Fibroblast of villous mesenchyme (primary cell): ENCODE measurements at places on chromosomes 2 and 18. TPM values are rescaled to one million over a fixed set of nuclear protein-coding genes. Genes with fewer than 3 reads are reported as not detected.
A peak's percentile ranks its signal among the peaks of the same experiment; 100 is the strongest.

DNA sequence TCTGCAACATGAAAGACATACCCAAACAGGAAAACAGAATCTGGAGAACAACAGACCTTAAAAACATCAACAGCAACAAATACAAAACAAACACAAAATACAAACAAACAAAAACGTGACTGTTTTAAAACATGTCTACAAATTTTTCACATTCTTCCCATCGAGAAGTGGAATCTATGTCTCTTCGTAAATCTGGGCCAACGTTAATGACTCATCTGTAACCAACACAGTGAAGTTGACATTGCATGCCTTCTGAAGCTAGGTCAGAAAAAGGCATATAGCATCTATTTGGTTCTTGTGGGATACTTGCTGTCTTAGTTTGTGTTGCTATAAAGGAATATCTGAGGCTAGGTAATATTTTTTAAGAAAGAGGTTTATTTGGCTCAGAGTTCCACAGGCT is 269.0 kb upstream of the FBXO11 start:
- DNase-seq = peak; percentile 72

- peak; percentile 9 for DNase-seq
These were observed 28.4 kb upstream of the ANKRD44 start for GRCh38 chr2:197339016-197339415.

DNA sequence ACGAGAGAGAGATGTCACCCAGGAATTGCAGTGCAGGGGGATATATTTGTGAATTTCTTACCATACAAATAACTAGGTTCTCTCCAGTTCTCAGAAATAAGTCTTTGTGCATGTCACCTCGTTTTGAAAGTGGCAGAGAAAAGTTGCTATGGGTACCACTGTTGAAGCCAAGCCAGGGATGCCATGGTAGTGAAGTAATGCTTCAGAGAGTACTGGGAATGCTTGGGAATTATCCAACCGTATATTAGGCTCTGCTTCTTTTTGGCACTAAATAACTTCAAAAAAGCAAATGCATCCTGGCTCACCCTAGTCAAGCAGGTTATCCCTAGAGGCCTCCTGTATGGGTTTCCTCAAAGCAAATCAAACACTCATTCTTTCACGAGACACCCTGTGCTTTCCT is 50.7 kb upstream of the DDX18 start:
- no peak for DNase-seq

- DNase-seq = no peak
These were observed 19.1 kb downstream of the HDAC4 start for GRCh38 chr2:239381709-239382134.

IL36A gene
- total RNA-seq = not detected in 2 replicates

POU3F3 gene
- not detected in 2 replicates for total RNA-seq

KCNG2 gene
- under 0.01 and 0.64 TPM in 2 replicates for total RNA-seq

GRCh38 chr2:174963437-174964400 is 41.5 kb downstream of the CHN1 start:
- DNase-seq = no peak

ASAP2 gene
- total RNA-seq = 39.0 and 66.5 TPM in 2 replicates

IER3IP1 gene
- 24.5 and 27.6 TPM in 2 replicates for total RNA-seq

NEU4 gene
- not detected in 2 replicates for total RNA-seq

PRR30 gene
- total RNA-seq = not detected in 2 replicates

GRCh38 chr2:162149466-162149865 is 2.6 kb downstream of the GCG start:
- no peak for DNase-seq

DNA sequence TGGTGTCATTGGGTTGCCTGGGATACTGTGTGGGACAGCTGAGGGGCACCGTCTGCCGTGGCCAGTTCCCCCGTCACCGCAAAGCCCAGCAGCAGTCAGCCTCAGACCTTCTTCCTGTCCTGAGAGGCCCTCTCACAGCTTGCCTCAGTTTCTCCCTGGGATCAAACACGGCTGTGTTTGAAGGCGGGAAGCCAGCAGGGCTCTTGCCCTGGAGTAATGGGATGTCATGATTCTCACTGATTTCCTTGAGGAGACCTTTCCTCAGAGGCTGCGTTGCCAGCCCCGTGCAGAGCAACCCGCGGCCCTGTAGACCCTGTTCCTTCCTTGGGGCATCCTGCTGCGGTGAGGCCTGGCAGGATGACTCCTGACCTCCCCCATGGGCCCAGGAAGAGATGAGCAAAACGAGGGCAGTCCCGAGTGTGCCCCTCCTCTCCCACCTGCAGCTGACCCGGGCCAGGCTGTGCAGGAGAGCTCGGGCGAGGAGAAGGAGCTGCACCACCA is 13.9 kb upstream of the NFATC1 start:
- no peak for DNase-seq

TIGD1 gene
- 4.2 and 5.2 TPM in 2 replicates for total RNA-seq

DNA sequence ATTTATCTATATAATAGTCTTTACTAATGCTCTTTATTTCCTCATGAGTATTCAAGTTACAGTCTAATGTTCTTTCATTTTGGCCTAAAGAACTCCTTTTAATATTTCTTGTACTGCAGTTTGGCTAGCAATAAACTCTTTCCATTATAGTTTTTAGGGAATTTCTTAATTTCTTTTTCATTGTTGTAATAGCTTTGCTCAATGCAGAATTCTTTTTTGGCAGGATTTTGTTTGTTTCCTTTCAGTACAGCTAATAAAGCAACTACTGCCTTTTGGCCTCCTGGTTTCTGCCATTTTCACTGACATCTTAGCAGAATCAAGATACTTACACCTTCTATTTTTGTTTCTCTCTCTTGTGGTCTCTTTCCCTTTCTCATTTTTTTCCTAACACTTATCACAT is 390.4 kb upstream of the RGPD4 start:
- DNase-seq = no peak

- no peak for DNase-seq
These were observed 1.0 kb downstream of the CXCR4 start for GRCh38 chr2:136116813-136117390.

DNA sequence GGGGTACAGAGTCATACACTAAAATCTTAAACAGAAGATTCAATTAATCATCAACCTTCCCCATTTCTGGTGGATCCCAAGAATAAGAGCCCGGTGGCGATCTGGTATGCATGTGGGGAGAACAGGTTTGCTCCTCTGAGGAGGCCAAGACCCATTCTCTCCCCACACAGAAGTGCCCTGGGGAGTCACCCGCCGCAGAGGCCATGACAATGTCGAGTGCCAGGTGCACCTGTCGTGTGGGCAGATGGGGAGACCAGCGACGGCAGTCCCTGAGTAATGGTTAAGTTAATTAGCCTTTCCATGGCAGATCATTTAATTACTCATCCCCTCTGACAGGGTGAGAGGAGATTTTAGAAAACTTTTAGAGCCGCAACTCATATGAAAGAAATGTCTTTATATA is 345.0 kb downstream of the NCKAP5 start:
- DNase-seq = no peak

- peak; percentile 67 for DNase-seq
These were observed 24.2 kb upstream of the RHOB start for GRCh38 chr2:20422402-20423271.

GRCh38 chr2:129934044-129934822 is 45.2 kb upstream of the RAB6C start:
- DNase-seq = no peak

GRCh38 chr18:5894611-5895298 is 567 bp downstream of the TMEM200C start:
- DNase-seq = no peak

- no peak for DNase-seq
These were observed 27.4 kb upstream of the SLC3A1 start for GRCh38 chr2:44247924-44248323.

DNA sequence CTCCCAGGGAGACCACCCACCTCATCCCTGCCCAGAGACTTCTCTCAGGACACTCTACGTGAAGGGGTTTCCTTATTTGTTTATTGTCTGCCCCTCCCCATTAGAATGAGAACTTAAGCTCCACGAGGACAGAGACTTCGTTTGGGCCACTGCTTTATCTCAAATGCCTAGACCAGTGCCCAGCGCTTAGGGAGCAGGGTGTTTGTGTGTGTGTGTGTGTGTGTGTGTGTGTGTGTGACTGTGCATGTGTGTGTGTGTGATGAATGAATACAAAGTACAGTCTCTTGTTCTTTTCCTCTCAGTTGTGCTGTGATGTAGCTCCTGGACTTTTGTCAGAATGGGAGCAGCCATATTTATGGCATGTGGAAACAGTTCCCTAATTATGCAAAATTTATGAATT is 34.4 kb upstream of the CABYR start:
- DNase-seq = no peak

DNA sequence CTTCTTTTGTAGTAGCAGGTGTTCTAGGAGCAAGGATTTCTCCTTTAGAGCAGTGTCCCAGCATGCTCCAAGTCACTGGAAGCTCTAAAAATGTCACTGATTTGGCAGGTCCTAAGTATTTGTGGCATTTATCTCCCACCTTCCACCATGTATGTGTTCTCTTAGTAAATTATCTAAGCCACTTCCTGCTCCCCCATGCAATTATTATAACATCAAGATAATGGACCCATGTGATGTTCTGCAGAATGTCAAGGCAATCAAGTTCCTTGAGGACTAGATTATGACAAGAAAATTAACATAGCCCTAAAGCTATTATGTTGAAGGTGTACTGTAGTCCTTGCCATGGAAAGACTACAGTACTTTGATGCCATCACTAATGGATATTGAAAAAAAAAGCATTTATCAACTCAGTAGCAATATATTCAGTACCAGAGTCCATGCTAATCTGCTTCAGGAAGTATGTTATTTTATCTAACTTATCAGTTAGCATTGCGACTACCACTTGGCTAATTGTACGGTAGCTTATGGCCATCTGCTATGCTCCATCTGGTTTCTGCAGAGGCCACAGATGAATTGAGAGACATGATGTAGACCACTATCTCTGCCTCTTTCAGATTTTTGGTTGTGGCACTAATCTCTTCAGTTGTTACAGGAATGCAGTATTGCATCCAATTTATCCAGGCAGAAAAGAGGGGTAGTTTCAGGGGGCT is 56.7 kb downstream of the GPR39 start:
- DNase-seq = no peak

MOB1A gene
- 102 and 155 TPM in 2 replicates for total RNA-seq

GRCh38 chr2:48026865-48027264 is 120.6 kb upstream of the FBXO11 start:
- no peak for DNase-seq

DNA sequence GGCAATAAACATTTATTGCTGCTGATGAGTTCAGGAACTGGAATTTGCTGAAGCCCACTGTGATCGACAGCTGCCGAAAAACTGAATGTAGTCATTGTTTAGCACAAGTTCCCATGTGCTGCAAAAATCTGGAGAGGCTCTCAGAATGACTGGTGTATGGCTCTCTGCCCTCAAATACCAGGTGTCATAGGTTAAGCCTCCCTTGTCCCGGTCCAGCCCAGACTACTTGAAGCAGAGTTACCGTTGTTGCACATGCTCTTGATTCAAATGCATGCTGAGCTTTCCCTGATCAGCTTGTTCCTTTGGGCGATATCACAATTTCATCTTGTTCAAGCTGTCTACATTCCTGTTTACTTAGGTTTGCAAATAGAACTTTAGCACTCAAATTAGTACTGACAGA is 625.2 kb downstream of the CPS1 start:
- DNase-seq = no peak

GRCh38 chr2:10965241-10965843 is 53.6 kb downstream of the KCNF1 start:
- DNase-seq = no peak

LHCGR gene
- under 0.01 TPM in 1 of 2 replicates, not detected in the other for total RNA-seq

GRCh38 chr2:224982226-224982625 is 60.0 kb downstream of the DOCK10 start:
- DNase-seq = no peak

GRCh38 chr2:174708713-174709112 is 55.6 kb downstream of the CHRNA1 start:
- DNase-seq = no peak

CREB1 gene
- 22.5 and 32.4 TPM in 2 replicates for total RNA-seq

DNA sequence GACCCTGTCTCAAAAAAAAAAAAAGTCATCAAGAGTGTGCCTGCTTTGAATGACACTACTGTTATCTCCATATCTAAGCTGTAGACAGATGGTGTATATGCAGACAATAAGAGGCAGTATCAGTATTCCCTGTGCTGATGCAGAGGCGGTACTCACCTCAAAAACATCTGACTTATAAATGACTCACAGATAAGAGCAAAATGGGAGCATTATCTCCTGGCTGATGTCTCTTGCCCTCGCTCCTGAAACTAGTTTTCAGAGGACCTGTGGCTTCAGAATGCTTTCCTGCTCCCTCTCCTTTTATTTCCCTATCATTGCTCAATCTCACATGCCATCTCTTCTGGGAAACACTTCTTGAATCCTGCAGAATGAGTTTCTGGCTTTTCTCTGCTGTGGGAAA is 289.6 kb downstream of the PTPRM start:
- DNase-seq = peak; percentile 32

FN1 gene
- 1,807 and 3,312 TPM in 2 replicates for total RNA-seq

ANTXR1 gene
- 188 and 206 TPM in 2 replicates for total RNA-seq

GRCh38 chr2:100017633-100018032 is 124.8 kb downstream of the AFF3 start:
- DNase-seq = no peak

DNA sequence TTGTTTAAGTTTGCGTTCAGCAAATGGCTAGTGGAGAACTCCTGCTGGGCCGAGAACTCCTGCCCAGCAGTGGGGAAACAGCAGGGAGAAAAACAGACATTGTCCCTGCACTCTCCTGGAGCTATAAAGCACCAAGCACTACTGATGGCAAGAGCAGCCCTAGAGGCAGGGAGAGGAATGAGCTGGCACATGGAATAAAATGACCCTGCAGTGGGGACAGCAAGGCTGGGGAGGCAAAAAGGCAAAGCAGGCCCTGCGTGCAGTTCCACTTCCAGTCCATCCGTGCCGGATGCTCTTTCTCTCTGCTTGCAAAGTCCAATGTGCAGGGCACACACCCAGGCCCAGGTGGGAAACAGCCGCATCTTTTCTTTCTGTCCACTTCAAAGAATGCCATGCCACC is 415.5 kb downstream of the LRATD1 start:
- no peak for DNase-seq

- peak; percentile 65 for DNase-seq
These were observed 48.2 kb upstream of the SP3 start for GRCh38 chr2:174013315-174013751.

DNA sequence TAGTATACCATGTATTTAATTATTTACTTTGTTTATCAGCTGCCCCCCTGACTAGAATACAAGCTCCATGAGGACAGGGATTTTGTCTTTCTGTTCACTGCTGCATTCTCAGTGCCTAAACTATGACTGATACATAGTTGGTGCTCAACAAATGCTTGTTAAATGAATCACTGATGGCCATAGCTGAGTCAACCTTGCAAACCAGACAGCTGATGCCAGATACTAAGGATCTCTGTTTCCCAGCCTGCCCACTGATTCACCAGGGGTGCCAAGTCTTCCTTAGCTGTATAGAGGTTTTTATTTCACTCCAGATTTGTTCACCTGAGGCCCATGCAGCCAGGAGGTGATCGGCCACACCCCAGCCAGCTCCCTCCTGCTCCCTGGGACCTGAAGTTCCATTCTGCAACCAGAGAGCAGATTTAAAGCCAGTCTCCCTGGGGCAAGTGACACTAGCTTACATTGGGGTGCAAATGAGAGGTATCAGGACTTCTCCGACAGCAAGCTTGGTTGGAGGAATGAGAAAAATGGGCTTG is 92.2 kb downstream of the C1QL2 start:
- DNase-seq = no peak

PSMA8 gene
- not detected in 2 replicates for total RNA-seq
